Fibroblast of lung (primary cell): ENCODE measurements at places on chromosomes 13 and 19. TPM values are rescaled to one million over a fixed set of nuclear protein-coding genes. Genes with fewer than 3 reads are reported as not detected.

DNA sequence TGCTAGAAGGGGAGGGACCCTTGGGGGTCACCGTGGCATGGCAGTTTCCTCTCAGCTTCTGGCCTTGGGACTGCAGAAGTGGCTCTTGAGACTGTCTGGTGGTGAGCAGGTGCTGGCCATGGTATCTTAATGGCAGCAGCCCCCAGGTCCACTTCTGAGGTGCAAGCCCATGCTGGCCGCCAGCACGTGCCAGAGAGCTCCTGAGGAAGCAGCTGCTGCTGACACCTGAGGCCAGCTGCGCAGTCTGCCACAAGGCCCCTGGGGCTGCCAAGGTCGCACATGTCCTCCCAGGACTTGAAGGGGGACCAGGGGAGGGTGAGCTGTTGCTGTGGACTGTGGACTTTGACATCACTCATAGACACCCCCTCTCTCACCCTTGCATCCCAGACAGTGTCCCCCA, 48.0 kb downstream of the NFIX start:
- DNase-seq: no peak

Gene CCL25
- not detected in 2 replicates for total RNA-seq

DNA sequence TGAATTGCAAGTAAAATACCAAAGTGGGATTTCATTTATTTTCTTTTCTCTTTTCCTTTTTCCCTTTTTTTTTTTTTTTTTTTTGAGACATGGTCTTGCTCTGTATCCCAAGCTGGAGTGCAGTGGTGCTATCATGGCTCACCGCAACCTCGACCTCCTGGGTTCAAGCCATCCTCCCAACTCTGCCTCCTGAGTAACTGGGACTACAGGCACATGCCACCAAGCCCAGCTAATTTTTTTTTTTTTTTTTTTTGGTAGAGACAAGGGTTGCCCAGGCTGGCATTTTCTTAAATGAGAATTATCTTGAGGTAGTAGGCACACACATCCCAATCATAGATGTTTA, 68.5 kb upstream of the GPR183 start:
- no peak for DNase-seq

- DNase-seq: peak; percentile 23
These were observed 122.6 kb upstream of the SLC10A2 start for GRCh38 chr13:103188713-103189326.

DNA sequence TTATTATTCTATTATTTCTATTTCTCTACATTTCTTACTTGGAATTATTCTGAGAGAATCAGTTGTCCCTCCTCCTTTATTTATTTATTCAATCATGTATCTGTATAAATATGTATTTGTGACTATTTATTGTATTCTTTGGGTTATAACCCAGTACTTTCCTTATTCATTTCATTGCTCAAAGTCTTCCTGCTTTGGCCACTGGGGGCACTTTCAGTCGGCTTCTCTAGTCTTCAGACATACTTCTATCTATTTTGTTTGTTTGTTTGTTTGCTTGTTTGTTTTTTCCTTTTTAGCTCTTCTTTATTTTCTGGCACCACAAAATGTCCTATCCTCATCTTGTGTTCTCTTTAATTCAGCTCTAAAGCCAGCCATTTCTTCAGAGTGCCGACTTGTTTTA, 260.4 kb downstream of the NALCN start:
- DNase-seq: no peak

- DNase-seq: no peak
These were observed 63.4 kb downstream of the PEPD start for GRCh38 chr19:33458171-33458633.

DNA sequence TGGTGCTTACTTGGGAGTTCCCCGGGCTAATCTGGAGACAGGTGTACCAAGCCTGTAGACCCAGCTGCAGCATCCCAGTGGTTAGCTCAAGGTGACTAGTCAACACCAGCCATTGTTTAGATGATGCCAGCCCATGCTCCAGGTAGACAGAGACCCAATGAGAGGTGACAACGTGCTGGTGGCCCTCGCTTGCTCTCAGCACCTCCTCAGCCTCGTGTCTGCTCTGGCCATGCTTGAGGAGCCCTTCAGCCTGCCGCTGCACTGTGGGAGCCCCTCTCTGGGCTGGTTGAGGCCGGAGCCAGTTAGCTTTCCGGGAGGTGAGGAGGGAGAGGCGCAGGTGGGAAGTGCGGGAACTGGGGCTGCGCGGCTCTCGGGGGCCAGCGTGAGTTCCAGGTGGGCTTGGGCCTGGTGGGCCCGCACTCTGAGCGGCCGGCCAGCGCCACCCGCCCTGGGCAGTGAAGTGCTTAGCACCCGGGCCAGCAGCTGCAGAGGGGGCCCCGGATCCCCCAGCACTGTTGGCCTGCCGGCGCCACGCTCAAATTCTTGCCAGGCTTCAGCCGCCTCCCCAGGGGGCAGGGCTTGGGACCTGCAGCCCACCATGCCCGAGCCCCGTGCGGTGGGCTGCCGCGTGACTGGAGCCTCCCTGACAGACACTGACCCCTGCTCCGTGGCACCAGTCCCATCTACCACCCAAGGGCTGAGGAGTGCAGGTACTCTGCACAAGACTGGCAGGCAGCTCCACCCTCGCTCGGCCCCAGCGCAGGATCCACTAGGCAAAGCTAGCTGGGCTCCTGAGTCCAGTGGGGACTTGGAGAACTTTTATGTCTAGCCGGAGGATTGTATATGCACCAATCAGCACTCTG, 85.9 kb upstream of the VSTM2B start:
- DNase-seq: no peak

GRCh38 chr13:44519642-44520041, 56.5 kb downstream of the TSC22D1 start:
- no peak for DNase-seq

- no peak for DNase-seq
These were observed 364.4 kb downstream of the DCT start for GRCh38 chr13:94115054-94115453.

- DNase-seq: no peak
These were observed 52.4 kb downstream of the MLLT1 start for GRCh38 chr19:6227156-6227935.

GRCh38 chr13:33727297-33728083, 90.5 kb upstream of the RFC3 start:
- DNase-seq: no peak

DNA sequence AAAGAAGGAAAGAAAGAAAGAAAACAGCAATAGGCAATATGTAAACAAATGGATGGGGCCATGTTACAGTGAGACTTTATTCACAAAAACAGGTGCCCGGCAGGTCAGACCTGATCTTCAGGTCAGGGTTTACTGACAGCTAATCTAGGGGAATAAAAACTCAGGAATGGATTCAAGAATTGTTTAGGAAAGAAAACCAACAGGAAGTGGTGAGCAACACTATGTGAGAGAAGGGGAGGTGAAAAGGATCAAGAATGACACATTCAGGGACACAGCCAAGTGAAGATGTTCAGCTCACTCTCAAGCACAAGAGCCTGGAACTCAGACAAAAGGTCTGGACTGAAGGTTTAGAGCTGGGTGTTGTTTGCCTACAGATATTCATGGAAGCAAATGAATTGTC, 244.5 kb downstream of the EFNB2 start:
- peak; percentile 34 for DNase-seq

- no peak for DNase-seq
These were observed 3.3 kb downstream of the SYCN start for GRCh38 chr19:39200803-39201115.
